Activated CD8-positive, alpha-beta memory T cell treated with anti-CD3 and anti-CD28 coated beads, Interleukin-2, amount 10 ng/mL, durations not matched to agents 7 days and 5 days (primary cell): ENCODE measurements at places on chromosomes 16 and 17. TPM values are rescaled to one million over a fixed set of nuclear protein-coding genes. Genes with fewer than 3 reads are reported as not detected.

NME3 gene
- total RNA-seq: 50.4 TPM

NPIPB5 gene
- total RNA-seq: 228 TPM

CRYM gene
- total RNA-seq: not detected

TP53TG3 gene
- total RNA-seq: not detected

NAGS gene
- 0.76 TPM for total RNA-seq

PRCD gene
- total RNA-seq: not detected

TBC1D3I gene
- 1.1 TPM for total RNA-seq

SLC38A7 gene
- 10.4 TPM for total RNA-seq

TBC1D26 gene
- not detected for total RNA-seq

GINS3 gene
- 15.6 TPM for total RNA-seq

PIK3R5 gene
- 48.9 TPM for total RNA-seq
